CD4-positive, alpha-beta T cell treated with Interleukin-17A for 1 hour (primary cell): ENCODE measurements at places on chromosomes 11 and 22.
A peak's percentile ranks its signal among the peaks of the same experiment; 100 is the strongest.

- DNase-seq = no peak
Observed at GRCh38 chr22:38481162-38481870, 13.4 kb downstream of the KDELR3 start.

DNA sequence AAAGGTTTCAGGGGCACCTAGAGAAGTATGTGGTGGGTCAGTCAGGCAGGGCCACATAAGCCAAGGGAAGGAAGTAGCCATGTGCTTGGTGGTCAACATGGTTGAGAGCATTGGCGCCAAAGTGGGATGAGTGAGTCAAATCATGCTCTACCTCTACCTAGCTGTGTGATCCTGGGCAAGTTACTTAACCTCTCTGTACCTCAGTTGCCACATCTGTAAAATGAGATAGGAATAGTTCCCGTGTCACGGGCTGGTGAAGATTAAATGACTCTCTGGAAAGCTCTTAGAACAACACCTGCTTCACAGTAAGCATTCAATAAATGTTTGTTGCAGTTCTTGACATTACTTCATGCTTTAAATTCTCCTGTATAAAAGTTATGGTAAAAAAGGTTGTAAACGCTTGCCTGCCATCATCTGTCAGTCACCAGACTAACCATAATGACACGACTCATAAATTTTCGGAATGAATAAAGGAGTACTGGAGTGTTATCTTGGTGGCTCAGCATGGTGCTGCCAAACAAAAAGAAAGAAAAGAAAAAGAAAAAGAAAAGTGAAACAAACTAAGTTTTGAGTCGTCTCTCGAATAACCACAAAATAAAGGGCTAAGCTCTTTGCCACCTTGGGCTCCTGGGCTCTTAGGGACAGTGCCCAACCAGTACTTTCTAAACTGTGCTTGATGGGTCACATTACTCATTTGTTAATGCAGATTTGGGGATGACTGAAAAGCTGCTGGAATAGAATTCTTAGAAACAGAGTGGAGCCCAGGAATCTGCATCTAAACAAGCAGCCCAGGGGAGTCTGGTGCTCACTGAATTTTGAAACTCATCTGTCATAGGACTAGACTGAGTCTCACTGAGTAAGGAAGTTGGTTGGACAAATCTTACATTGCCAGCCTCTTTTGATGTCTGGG, 107.6 kb downstream of the LDLRAD3 start:
- DNase-seq = no peak

GRCh38 chr11:69473276-69473845, 8.1 kb upstream of the LINC01488 start:
- no peak for DNase-seq

DNA sequence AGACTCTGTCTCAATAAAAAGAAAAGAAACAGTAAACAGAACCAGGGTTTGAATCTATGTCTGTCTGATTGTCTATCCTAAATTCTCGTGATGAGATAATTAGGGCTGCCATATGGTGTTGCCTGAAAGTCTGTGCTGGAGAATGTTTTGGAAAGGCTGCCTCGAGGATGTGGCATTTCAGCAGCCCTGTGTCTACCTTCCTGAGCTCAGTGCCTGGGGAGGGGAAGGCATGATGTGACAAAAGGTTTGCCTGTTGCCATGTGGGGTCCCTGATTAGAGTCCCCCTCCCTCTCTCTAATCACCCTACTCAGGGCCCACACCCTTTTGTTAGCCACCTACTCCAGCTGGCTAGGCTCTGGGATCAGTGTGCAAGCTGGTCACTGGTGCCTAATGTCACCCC, 15.2 kb downstream of the CD82 start:
- no peak for DNase-seq

GRCh38 chr11:20353829-20354434, 9.6 kb upstream of the HTATIP2 start:
- peak; percentile 42 for DNase-seq

GRCh38 chr22:45425101-45425500, 11.6 kb downstream of the RIBC2 start:
- no peak for DNase-seq

DNA sequence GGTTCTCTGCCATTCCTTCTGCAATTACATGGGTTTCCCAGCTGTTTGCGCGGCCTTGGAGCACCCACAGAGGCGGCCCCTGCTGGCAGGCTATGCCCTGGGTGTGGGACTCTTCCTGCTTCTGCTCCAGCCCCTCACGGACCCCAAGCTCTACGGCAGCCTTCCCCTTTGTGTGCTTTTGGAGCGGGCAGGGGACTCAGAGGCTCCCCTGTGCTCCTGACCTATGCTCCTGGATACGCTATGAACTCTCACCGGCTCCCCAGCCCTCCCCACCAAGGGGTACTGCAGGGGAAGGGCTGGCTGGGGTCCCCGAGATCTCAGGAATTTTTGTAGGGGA, 2.6 kb downstream of the RCE1 start:
- DNase-seq = no peak

DNA sequence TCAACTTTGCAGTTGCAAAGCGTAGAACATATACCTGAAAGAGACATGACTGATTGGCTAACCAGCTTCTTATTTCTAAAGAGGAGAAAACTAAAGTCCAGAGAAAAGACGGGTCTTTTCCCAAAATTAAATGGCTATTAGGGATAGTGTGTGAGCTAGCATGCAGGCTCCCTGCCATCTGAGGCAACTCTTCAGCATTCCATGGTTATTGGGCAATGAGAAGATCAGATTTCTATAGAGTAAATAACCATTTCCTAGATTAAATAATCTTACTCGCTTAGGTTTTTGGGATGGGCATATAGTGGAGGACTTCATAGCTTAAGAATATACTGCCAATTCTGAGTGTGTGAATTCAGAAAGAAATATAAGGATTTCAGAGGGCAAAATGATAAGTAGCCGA, 95.0 kb downstream of the PDHX start:
- no peak for DNase-seq

DNA sequence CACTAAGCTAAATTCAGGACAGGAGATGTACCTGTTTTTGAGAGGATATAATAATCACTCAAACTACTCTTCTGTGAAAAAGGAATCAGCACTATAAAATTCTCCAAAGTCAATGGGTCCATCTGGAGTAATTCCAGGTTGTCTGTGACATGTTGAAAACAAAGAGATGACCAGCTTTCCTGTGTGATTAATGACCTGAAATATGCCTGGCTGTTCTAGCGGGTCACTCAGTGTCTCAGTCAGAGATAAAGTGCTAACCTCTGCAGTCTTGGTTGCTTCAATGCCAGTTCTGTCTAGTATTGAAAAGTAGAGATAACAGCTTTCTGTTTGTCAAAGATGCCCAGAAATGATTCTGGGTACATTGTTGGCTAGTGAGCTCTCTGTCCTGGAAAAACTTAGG, 722.6 kb upstream of the TENM4 start:
- DNase-seq = no peak

DNA sequence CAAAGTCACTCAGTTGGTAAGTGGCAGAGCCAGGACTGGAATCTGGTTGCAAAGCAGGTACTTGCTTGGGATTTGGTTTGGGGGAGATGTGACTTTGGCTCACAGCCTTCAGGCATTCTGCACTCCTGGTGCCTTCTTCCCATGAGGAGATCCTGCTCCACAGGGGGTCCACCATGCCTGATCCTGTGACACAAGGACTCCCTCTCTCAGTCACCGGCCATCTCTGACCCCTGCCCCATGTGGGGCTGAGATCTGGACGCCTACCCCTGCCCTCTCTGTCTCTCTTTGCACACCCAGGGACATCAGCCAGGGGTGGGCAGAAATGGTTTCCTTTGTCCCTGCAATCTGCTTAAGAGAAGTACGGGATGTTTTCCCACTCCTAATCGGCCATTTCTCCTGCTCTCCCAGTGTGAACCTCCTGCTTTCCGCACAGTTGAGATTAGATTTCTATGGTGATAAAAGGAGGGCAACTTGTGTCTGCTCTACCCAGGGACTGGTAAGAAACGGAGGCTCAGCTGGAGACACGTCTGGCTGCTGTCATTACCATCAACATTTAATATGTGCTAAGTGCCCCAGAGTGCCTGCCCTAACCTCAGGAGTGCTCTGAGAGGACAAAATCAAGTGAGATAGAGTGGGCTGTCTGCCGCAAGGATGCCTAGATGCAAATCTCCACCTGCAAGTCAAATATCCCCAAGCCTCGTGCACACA, 11.1 kb upstream of the FXYD6 start:
- no peak for DNase-seq

GRCh38 chr11:74932169-74932568, 16.7 kb downstream of the XRRA1 start:
- DNase-seq = no peak

DNA sequence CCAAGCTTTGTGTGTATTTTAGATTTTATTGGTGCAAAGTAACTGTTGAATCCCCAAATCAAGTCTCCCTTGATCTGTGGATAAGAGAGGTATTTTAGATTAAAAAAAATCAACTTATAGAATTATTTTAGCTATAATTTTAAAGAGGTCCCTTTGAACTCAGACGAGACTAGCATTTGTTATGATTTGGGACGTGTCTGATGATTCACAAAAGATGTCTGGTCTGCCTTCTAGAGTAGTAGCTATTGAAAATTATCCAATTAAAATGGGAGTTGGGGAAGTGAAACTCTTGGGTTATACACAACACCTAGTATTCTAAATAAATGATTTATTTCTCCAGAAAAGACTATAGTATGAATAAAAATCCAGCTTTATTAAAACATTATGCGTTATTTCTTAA, 227.9 kb upstream of the GRIA4 start:
- DNase-seq = no peak

- no peak for DNase-seq
Observed at GRCh38 chr11:117916956-117917355, 12.2 kb downstream of the TMPRSS13 start.

- DNase-seq = no peak
Observed at GRCh38 chr11:122330279-122330965, 214.4 kb upstream of the BLID start.

GRCh38 chr11:1843098-1843473, 4.3 kb downstream of the TNNI2 start:
- no peak for DNase-seq

- no peak for DNase-seq
Observed at GRCh38 chr11:72781063-72781312, 12.9 kb downstream of the STARD10 start.

DNA sequence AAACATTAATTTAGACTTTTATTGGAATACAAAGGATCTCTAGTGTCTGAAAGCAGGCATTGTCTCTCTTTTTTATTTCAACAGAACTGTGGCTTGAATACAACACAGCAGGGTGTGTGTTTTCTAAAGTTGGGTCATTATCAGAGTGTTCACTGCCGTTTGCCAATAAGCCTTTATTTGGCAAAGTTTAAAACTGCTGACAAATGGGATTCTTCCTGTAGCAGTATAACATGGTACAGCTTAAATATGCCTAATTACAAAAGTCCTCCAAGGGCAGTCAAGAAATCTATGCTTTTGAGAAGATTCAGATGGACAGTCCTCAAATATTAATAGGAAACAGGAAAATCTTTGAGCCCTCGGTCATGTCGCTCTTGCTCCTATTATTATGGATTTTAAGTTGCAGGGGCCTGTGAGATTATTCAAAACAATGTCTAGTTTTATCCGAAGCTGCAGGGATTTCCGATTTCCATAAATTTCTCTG, 199.9 kb downstream of the MAML2 start:
- DNase-seq = no peak

GRCh38 chr11:120400564-120401364, 64.6 kb downstream of the ARHGEF12 start:
- DNase-seq = no peak

- no peak for DNase-seq
Observed at GRCh38 chr11:290621-291231, 1.8 kb downstream of the PGGHG start.

DNA sequence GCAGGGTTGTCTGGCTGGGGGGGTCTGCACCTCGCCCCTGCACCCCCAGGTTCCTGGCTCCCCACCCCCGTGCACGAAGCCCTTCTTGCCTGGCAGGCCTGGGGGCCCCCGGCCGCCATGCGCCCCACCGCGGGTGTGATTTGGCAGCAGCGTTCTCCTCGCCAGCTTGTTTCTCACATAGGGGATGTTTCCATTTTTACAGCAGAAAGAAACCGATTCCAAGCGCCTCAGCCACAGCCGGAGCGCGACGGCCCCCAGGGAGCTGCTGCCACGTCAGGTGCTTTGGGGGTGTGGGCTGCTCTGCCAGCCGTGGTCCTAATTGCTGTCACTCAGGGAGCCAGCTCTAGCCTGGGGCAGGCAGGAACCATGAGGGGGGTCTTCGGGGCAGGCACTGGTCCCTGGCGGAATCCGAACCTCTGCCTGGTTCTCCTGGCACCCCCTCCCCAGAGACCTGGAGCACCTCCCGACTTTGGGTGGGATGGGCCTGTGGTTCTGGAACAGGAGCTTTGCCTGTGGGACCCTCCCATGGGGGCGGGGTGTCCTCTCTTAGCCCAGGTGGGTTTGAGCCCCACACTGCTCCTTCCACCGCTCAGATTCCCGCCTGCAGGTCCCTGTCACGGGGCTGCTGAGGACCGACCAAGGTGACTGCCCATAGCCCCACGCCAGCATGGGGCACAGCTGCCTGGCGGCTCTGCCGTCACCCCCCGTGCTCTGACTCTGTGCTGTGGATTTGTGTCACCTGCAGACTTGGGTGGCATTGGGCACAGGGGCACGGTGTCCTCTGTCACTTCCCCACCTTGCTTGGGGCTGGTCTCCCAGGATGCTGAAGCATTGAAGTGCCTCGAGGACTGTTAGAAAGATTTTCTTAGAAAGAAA, 54.0 kb downstream of the RTN4R start:
- no peak for DNase-seq

GRCh38 chr11:58647141-58647699, 24.8 kb downstream of the CNTF start:
- no peak for DNase-seq

DNA sequence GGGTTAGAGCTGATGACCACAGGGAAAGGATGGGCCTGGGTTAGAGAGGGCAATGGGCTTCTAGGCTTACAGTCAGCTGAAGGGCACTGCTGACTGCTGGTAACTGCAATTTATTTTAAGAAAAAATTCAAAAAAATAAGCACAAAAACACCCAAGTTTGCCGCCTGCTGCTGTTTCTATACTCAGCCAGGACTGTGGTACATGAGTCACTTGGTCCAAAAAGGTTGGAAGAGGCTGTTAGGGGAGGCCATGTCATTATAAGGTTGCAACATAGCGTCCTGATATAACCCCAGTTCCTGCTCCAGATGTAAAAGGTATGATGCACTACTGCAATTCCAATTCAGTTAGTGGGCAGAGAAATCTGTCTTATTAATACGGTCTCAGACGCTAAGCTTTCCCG, 98.9 kb downstream of the ETS1 start:
- DNase-seq = no peak

GRCh38 chr11:32231909-32232493, 141.1 kb downstream of the RCN1 start:
- no peak for DNase-seq

- no peak for DNase-seq
Observed at GRCh38 chr11:33734441-33735270, 1.6 kb downstream of the CD59 start.

- DNase-seq = no peak
Observed at GRCh38 chr11:46665356-46665755, 35.1 kb downstream of the ARHGAP1 start.
